CD4-positive, alpha-beta T cell treated with Interleukin-6 at 100 ng/mL for 8 hours (primary cell): ENCODE measurements at places on chromosomes 3 and 15.

DNA sequence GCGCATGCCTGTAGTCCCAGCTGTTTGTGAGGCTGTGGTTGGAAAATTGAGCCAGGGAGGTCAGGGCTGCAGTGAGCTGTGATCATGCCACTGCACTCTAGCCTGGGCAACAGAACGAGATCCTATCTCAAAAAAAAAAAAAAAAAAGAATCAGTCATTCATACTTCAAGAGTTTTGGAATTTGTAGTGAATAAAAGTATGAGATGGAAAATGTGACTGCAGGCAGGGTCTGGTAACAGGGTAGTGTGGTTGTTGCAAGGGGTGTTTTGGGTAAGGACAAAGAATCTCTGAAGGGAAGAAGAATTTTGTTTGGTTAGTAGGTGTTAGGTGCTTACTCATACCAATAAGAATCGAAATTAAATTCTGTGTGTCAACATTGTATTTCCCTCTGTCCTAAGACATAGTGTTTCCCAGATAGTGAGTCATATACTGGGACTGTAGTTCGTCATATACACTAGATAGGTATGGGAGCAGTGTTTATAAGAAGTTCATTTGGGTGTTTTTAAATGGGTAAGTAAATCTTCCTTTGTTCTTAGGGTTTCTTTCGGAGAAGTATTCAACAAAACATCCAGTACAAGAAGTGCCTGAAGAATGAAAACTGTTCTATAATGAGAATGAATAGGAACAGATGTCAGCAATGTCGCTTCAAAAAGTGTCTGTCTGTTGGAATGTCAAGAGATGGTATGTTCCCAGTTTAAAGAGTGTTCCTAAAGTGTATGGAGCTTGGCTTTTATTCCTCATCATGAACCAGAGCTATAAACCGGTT is 14.2 kb downstream of the NR1D2 start:
- no peak for DNase-seq

DNA sequence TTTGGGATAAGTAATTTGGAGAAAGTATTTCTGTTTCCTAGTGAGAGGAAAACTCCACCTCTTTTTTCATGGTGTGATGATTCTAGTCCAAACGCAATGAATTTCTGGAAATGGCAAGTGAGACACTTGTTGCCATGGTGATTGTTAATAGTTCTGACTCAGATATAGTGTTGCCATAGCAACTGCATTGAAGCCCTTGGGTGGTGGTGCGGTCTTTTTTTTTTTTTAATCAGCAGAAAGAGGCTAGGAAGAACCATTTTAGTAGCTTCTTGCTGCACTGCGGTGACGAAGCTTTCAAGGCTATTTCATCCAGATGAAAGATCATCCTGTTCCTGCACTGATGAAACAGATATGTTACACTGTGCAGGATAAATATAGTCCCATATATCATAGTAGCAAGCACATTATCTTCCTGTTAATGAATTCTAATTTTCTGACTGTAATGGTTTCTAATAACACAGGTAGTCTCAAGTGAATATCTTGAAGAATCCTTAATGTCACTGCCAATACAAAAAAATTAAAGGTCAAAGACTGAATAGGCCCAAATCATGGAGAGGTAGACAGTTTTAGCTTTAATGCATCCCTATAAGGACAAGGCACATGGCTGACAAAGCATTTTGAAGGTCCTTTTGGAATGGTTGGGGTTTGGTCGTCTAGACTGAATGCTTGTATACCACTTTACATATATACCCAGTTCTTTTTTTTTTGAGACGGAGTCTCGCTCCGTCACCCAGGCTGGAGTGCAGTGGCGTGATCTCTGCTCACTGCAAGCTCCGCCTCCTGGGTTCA is 125.1 kb upstream of the ZBTB20 start:
- DNase-seq: no peak

GRCh38 chr3:9730657-9731205 is 804 bp upstream of the BRPF1 start:
- no peak for DNase-seq

DNA sequence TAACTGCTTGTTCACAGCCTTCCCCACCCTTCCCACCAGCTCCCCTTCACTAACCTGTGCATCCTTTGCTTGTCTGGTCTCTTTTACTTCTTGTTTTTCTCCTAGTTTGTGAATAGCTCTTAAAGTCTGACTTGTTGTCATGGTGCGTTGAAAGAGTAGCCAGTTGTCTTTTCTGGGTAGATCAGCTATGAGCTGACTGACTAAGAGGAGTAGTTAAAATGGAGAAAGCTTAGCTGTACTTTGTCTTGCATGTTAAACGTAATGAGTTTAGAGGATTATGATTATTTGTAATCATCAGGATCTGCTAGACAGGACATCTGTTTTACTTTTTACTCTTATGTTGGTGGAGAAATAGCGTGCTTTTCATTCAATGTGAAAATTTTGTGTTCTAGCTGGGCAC is 35.9 kb downstream of the ATP2C1 start:
- DNase-seq: no peak

DNA sequence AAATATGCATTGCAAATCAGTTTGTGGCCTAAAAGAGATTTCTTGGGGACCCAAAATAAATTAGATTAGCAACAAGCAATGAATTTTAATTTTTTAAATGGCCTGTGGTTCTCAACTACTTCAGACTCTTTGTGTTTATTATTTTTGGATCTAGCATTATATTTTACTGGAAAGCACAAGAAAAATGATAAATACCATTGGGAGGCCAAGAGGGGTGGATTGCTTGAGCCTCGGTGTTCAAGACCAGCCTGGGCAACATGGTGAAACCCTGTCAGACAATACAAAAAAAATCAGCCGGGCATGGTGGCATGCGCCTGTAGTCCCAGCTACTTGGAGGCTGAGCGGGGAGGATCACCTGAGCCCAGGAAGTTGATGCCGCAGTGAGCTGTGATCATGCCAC is 13.6 kb downstream of the LACTB start:
- DNase-seq: no peak

DNA sequence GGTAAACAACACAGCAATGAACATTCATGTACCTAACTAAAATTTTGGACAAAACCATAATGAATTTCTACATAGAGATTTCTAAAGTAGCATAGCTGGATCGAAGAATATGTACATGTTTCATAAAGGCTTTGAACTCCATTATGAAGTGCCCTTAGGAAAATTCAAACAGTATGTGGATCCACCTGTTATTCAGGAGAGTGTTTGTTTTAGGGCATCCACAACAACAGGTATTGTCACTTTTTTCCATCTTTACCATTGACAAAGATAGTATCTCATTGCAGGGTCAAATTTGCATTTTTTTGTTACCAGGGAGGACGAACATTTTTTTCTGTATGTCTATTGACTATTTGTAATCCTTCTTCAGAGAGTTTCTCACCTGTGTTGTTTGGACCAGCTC is 75.0 kb downstream of the COL6A5 start:
- no peak for DNase-seq

- no peak for DNase-seq
These were observed 7.4 kb downstream of the FAM3D start for GRCh38 chr3:58659051-58659675.

GRCh38 chr15:61404567-61404966 is 175.5 kb upstream of the RORA start:
- no peak for DNase-seq

DNA sequence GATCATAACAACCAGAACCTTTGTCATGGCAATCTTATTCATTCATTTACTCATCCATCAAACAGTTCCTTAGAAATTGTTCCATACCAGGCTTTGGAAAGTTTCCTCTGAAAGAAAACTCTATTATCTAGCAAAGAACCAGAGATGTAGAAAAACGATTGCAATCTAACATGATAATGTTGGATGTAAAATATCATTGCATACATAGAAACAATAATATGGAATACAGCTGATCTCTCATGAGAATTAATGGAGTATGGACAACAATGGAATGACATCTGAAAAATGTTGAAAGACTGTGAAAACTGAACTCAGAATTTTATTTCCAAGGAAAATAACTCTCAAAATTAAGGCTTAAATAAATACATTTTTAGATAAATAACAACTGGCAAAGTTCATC is 665.4 kb downstream of the NLGN1 start:
- no peak for DNase-seq

GRCh38 chr15:62649793-62650420 is 392.6 kb upstream of the TPM1 start:
- DNase-seq: no peak

DNA sequence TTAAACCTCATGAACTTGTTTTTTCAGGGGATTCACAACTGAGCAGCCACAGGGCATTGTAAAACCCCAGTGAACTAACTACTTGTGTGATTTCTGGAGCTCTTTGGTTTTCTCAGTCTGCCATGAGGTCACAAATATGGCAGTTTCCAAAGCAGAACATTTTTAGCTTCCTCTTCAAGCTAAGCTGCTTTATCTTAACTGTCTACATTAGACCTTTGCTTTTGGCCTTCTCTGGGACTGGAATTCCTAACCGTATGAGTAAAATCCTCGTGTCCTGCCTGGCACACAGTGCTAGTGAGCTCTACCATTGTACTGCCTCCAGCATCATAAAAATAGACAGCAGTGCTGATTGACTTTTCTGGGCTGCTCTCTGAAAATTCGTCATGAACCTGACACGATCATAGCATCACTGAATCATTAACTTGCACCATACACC is 22.1 kb downstream of the CDIN1 start:
- DNase-seq: no peak

DNA sequence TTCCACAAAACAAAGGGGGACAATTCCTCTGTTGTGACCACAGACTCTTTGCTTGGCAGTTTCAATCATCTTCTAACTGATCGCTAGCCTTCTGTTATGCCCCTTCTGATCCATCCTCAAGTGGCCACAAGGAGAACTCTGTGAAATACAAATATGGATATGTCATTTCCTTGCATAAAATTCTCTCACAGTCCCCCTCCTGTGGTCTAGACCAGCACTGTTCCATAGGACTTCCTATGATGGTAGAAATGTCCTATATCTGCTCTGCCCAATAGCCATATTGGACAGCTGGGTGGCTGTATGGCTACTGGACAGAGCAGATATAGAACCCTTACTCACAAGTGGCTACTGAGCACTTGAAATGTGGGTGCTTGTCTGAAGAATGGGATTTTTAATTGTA is 25.9 kb upstream of the SNRK start:
- no peak for DNase-seq

DNA sequence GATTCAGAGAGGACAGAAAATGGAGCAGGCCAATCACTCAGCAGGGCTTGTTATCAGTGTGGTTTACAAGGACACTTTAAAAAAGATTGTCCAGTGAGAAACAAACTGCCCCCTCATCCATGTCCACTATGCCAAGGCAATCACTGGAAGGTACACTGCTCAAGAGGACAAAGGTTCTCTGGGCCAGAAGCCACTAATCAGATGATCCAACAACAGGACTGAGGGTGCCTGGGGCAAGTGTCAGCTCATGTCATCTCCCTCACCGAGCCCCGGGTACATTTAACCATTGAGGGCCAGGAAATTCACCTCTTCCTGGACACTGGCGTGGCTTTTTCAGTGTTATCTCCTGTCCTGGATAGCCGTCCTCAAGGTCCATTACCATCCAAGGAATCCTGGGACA is 513.7 kb upstream of the EPHA6 start:
- DNase-seq: no peak

GRCh38 chr15:74957476-74958035 is 984 bp upstream of the RPP25 start:
- no peak for DNase-seq

DNA sequence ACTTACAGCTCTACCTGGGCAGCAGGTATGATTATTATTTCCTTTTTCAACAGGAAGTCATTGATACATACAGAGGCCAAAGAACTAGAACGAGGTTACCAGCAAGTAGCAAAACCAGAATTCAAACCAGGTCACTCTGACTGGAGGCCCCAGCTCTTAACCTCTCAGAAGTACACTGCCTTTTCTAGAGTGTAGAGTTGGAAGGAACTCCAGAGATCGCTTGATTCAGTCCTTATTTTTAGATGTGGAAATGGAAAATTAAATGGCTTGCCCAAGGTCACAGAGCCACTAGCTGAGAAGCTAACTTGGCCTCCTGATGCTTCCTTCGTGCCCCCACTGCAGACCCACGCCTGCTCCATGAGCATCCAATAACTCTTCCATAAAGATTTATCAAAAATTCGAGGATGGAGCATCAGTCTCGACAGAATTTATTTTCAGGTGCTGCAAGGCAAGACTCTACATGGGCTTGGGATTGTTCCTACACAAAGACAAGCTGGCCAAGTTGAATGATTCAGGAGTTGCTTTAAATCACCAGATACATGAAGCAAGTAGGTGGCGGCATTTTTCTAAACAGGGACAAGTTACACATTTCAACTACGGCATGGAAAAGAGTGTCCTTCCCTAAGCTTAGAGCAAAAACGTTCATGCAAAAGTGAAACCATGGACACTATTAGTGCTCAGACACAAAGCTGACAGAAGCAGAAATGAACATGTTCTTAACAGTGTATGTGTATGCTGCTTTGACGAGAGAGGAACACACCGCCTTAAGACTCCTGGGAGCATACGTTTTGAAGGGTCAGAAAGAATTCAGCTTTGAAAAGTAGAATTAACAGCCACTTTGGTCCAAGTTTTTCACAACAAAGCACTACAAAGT is 235.7 kb downstream of the THRB start:
- no peak for DNase-seq

GRCh38 chr3:172101107-172101506 is 61.7 kb downstream of the FNDC3B start:
- DNase-seq: no peak

GRCh38 chr3:78728406-78729145 is 1039.2 kb downstream of the ROBO1 start:
- DNase-seq: no peak

DNA sequence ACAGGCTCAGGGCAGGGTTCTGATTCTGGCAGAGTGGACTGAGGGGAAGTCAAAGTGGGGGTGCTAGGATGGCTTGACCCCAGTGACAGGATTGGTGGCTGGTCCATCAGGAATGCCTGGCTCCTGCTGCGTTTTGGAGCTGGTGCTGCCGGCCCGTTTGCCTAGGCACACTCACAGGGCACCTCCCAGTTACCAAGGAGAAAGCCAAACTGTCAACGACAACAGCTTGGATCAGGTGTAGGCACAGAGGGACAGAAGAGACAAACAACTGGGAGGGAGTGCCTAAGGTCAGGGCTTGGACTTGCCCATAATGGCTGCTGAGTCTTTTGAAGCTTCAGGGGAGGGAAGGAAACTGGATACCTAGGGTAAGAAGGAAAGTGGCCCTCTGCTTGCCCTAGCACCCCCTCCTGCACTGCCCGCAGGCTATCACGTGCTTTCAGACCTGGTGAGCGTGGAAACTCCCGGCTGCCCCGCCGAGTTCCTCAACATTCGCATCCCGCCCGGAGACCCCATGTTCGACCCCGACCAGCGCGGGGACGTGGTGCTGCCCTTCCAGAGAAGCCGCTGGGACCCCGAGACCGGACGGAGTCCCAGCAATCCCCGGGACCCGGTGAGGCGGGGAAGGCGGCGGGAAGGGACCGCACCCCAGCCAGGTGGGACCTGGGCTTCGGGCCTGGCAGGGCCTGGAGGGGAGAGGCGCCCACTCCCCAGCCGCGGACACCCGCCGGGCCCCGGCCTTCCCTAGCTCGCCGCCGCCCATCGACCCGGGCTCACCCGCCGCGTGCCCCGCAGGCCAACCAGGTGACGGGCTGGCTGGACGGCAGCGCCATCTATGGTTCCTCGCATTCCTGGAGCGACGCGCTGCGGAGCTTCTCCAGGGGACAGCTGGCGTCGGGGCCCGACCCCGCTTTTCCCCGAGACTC is 5.1 kb downstream of the DUOX1 start:
- DNase-seq: no peak
